Type B pancreatic cell (in vitro differentiated cells): ENCODE measurements at places on chromosomes 16 and 17.

- no peak overlapping the region for H3K4me3 ChIP-seq
- peaks cover 13% of the 10 kb centered on the region for H3K4me1 ChIP-seq
- H3K27me3 ChIP-seq: peaks cover 14% of the 10 kb centered on the region
- no peaks in the 10 kb centered on the region for H3K36me3 ChIP-seq
Measured at GRCh38 chr17:42429726-42430447, 6.8 kb upstream of the CAVIN1 start.

- no peaks in the 10 kb centered on the region for H3K4me1 ChIP-seq
- DNase-seq: no peak
- no peaks in the 10 kb centered on the region for H3K36me3 ChIP-seq
- H3K4me3 ChIP-seq: no peak overlapping the region
- peak overlapping the region; percentile 29 for H3K27ac ChIP-seq
- H3K27me3 ChIP-seq: peaks cover 1% of the 10 kb centered on the region
Measured at GRCh38 chr17:74954665-74955421, 17.7 kb downstream of the HID1 start.

- no peak overlapping the region for H3K27ac ChIP-seq
- no peak for DNase-seq
- H3K4me3 ChIP-seq: no peak overlapping the region
Measured at GRCh38 chr17:19460700-19461099, 49.7 kb downstream of the RNF112 start.

- no peak for DNase-seq
- no peaks in the 10 kb centered on the region for H3K27me3 ChIP-seq
- H3K4me3 ChIP-seq: no peak overlapping the region
- H3K27ac ChIP-seq: no peak overlapping the region
- H3K36me3 ChIP-seq: no peaks in the 10 kb centered on the region
- H3K4me1 ChIP-seq: peaks cover 8% of the 10 kb centered on the region
Measured at GRCh38 chr17:75557852-75558665, 29.5 kb upstream of the MYO15B start.

DNA sequence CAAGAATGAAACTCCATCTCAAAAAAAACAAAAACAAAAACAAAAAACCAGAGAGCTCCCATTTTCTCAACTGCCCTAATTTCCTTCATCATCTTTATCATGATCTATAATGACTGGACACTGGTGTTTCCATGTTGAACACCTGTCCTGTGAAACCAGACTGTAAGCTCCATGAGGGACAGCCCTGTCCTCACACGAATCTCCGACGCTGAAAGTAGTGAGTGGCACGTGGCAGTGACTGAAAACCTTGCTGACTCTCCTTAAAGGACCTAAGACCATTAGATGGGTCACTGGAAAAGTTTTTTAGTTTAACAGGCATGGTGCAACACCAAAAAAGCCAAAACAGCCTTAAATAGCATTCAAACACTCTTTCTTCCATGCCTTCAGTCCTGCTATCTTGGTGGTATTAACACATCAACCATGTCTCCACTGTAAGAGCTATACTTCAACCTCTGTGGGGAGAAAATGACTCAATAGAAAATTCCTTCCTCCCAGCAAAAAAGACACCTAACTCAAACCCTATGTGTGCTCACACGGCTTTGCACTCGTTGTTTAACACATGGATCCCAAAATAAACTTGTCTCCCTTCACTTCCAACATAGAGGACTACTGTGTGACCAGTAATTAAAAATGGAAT is 8.3 kb downstream of the AXIN2 start:
- H3K27me3 ChIP-seq: no peaks in the 10 kb centered on the region
- no peak for DNase-seq
- no peak overlapping the region for H3K4me3 ChIP-seq
- peaks cover 48% of the 10 kb centered on the region for H3K36me3 ChIP-seq
- H3K27ac ChIP-seq: peak overlapping the region; percentile 2
- peaks cover 49% of the 10 kb centered on the region for H3K4me1 ChIP-seq

DNA sequence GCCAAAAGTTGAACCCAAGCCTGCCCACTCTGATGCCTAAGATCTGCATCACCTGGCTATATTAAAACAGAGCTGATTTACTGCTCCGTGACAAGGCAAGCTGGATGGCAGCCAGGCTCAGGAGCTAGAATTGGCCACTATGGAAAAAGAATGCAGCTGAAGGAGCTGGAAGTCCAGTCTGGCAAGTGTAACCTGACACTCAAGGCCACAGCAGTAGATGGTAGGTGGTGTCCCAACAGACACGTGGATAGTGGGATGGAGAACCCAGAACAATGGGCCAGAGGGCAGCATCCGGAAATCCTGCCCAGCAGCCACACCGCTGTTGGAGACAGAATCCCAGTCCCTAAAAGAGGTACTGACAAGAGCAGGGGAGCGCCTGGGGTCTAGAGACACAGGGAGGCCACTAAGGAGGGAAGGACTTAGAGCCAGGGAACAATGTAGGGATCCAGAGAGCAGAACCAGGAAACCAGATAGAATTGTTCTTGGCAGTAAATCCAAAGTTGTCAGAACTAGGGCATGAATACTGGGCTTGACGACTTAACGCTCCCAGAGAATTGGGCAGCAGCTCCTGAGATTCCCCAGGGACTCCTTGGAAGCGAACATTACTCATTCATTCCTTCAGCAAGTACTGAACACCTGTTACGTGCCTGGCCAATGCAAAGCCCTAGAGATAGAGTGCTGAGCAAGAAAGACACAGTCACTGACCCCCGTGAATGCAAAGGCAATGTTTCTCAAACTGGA is 85.7 kb downstream of the CDYL2 start:
- H3K27me3 ChIP-seq: peaks cover 4% of the 10 kb centered on the region
- no peaks in the 10 kb centered on the region for H3K36me3 ChIP-seq
- peaks cover 3% of the 10 kb centered on the region for H3K4me1 ChIP-seq
- no peak overlapping the region for H3K4me3 ChIP-seq
